ENCODE measurements at places on chromosomes 2 and 18. TPM values are rescaled to one million over a fixed set of nuclear protein-coding genes. Genes with fewer than 3 reads are reported as not detected.

SPIRE1 gene
- total RNA-seq, result 47.3 TPM

GALNT3 gene
- 53.0 TPM for total RNA-seq

ASXL3 gene
- total RNA-seq, result not detected

MDH1B gene
- 1.4 TPM for total RNA-seq

VIL1 gene
- not detected for total RNA-seq

BZW1 gene
- 395 TPM for total RNA-seq

G6PC2 gene
- not detected for total RNA-seq

LIMS4 gene
- not detected for total RNA-seq

ZNF385B gene
- not detected for total RNA-seq

ZAP70 gene
- total RNA-seq, result 0.15 TPM

CMPK2 gene
- total RNA-seq, result 196 TPM

PDE11A gene
- 0.36 TPM for total RNA-seq

MAPK4 gene
- 16.5 TPM for total RNA-seq

CYP27C1 gene
- 0.33 TPM for total RNA-seq

SNTG2 gene
- total RNA-seq, result not detected

GPAT2 gene
- total RNA-seq, result under 0.01 TPM

SCN7A gene
- total RNA-seq, result not detected

IL1F10 gene
- not detected for total RNA-seq

TMEM178A gene
- not detected for total RNA-seq

CCDC68 gene
- not detected for total RNA-seq

RNF138 gene
- total RNA-seq, result 56.6 TPM

ADRA2B gene
- total RNA-seq, result under 0.01 TPM

EIPR1 gene
- total RNA-seq, result 26.2 TPM

MLPH gene
- 196 TPM for total RNA-seq

EFHD1 gene
- 2.9 TPM for total RNA-seq

PTPRM gene
- total RNA-seq, result 110 TPM

MC4R gene
- 0.36 TPM for total RNA-seq

MRPL33 gene
- total RNA-seq, result 82.5 TPM

ARMC9 gene
- total RNA-seq, result 48.5 TPM

SDC1 gene
- total RNA-seq, result 11.7 TPM

Data from melanocyte of skin (primary cell).